ENCODE measurements at places on chromosomes 5 and 9.

DNA sequence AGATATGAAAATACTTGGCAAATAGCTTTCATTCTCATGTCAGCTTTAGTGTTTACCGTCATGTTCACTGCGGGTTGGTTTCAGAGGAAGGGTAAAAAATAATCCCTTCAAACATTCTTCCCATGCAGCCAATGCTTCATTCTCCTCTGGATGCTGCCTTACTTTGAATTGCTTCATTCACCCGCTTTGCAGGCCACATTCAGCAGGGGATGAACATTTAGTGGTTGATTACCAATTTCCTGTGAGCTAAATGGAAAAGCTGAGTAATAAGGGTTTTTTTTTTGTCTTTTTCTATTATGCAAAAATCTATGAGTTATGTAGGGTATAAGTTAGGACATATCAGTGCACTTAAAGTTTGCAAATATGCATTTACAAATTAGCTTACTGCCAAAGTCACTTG lies 96.3 kb upstream of the MEF2C start:
- no peak for DNase-seq

- peak; percentile 57 for DNase-seq
Measured at GRCh38 chr5:83927140-83927733, 206.6 kb upstream of the HAPLN1 start.

- DNase-seq = no peak
Measured at GRCh38 chr5:144771802-144772201, 601.1 kb downstream of the KCTD16 start.

- DNase-seq = no peak
Measured at GRCh38 chr5:139181322-139181730, 16.8 kb downstream of the SIL1 start.

DNA sequence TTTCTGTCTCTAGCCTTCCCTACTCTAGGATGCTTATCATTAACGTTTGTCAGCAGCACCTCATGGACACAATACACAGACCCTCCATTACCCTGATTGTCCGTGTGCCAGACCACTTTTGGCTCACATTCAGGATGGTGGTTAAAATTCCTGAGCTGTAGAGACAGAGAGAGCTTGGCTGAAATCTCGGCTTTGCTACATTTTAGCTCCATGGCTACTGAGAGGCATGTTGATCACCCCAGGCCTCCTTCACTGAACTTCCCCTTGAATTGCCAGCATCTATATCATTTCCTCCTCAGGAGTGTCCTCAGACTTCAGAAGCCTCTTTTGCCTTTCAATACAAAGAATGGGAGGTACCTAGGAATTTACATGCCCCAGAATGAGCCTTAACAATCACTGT lies 104.7 kb upstream of the ISL1 start:
- DNase-seq = no peak

- DNase-seq = no peak
Measured at GRCh38 chr5:4855036-4855435, 285.1 kb upstream of the ADAMTS16 start.

DNA sequence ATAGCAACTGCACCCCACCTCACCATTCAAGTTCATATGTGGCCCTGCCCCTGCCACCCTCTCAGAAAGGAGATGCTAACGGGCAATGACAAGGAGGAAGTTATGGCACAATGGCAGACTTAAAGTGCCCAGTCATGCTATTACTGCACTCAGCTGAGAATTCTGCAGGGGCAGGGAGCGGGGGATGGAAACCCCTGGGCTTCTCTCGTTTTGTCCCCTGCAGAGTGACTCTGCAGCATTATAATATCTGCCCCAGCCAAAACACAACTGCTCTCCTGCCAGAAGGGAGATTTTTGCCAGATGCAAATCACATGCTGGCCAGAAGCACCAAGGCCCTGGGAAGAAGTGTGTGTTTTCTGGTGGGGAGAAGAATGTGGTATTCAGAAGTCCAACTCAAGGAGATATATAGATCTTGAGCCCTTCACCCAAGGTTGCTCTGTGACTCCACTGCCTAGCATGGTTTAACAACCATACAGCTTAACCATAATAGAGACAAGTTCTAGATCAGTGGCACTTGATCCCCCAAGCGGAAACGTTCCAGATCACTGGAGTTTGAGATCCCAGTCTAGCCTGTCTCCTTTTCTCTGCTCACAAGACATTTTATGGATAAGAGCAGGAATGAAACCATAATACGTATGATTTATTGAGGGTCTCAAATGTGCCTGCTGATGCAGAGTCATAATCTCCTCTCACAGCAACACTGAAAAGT lies 207.0 kb upstream of the MAP3K1 start:
- no peak for DNase-seq

DNA sequence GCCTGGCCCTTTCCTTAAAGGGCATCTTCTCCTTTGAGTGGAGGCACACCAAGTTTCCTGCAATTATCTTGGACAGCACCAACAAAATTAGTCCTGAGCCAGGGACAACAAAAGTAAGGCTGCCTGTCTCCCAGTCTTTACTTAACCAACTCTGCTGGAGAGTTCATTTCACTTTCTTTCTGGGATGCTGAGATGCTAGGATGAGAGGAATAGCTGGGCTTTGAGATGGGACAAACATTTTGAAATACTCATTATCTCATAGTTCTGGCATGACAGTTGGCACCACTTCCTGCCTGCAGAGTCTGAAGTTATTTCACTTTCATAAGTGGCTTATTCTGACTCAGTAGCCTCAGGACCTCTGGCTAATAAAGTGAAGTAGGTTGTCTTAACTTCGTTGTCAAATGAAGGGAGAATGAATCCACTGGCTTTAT lies 157.0 kb downstream of the C9orf152 start:
- DNase-seq = no peak

GRCh38 chr9:85182383-85182782 lies 512.9 kb downstream of the NTRK2 start:
- no peak for DNase-seq

GRCh38 chr5:35066260-35066795 lies 18.6 kb upstream of the AGXT2 start:
- no peak for DNase-seq

- no peak for DNase-seq
Measured at GRCh38 chr9:87227456-87227855, 270.2 kb upstream of the DAPK1 start.

DNA sequence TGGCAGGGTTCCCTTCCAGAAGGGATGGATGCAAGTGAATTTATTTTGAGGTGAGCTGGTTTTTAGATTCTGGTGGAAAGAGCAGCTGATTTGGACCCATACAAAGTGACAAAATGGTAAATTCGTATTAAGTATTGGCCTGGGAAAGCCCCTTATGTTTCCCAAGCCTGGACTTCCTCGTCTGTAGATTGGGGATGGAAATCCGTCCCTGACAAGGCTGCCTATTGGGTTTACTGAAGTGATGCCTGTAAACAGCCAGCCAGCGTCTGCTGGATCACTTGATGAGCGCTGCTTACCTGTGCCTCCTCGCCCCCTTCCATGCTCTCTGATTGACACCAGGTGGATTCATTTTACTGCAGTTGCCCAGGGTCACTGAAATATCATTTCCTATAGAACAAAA lies 233.8 kb downstream of the GADD45G start:
- DNase-seq = no peak
